ENCODE measurements at places on chromosomes 7 and 10. TPM values are rescaled to one million over a fixed set of nuclear protein-coding genes. Genes with fewer than 3 reads are reported as not detected.

GRCh38 chr10:114525368-114525949 is 121.2 kb upstream of the AFAP1L2 start:
- no peak for DNase-seq

GRCh38 chr7:48085942-48086341 is 3.1 kb upstream of the UPP1 start:
- DNase-seq = no peak

DNA sequence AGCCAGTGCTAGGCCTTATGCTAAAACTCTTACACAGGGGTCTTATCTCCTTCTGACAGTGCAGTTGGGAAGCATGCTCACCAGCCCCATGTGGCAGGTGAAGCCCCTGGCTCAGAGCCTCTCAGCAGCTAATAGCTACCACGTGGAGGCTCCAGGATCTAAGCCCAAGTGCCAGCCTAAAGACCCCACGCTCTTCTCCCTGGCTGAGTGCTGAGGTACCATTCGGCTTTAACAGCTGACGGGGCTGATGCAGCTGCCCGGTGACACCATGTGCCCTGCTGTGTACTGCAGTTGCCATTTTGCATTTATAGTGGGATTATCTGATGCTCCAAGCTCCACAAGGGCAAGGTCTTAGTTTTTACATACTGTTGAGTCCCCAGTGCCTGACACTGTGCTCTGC is 515.7 kb upstream of the GALNT17 start:
- no peak for DNase-seq

Gene LRRD1
- total RNA-seq = not detected

- DNase-seq = no peak
These were observed 110.8 kb downstream of the JAZF1 start for GRCh38 chr7:28069807-28070206.

GRCh38 chr7:101519324-101520023 is 109.6 kb downstream of the MYL10 start:
- DNase-seq = no peak

Gene HYAL4
- total RNA-seq = not detected

DNA sequence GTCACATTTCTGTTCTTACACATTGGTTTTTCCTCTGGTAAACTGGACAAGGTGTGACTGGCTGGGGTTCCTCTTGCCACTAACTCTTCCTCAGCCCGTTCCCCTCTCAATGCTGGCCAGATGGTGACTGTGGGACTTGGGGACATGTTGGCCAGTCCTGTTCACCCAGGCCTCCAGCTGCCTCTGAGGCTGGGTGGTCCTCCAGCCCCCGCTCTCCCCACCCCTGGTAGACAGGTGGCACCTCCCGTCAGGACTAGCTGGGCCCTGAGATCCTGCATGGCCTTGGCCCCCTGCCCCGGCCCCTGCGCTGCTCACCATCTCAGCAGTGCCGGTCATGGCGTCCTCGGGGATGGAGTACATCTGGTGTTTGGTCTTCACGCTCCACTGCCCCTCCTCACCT is 10.8 kb upstream of the MYL7 start:
- no peak for DNase-seq

DNA sequence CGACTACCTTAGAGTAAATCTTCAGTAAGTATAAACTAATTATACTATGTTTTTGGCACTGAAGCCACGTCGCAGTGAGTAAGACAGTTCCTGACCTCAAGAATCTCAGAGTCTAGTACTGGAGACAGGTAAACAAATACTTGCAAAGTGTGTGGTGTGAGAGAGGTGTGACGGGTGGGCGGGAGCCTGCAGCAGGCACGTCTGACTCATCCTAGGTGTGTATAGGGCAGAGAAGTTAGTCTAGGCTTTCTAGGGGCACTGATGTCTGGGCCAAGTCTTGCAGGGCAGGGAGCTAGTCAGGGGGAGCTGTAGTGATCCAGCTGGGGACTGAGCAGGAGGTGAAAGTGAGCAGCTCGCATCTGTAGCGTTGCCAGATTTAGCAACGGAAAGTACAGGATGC is 35.9 kb upstream of the SFTPD start:
- peak; percentile 75 for DNase-seq

Gene SLC26A3
- total RNA-seq = not detected

DNA sequence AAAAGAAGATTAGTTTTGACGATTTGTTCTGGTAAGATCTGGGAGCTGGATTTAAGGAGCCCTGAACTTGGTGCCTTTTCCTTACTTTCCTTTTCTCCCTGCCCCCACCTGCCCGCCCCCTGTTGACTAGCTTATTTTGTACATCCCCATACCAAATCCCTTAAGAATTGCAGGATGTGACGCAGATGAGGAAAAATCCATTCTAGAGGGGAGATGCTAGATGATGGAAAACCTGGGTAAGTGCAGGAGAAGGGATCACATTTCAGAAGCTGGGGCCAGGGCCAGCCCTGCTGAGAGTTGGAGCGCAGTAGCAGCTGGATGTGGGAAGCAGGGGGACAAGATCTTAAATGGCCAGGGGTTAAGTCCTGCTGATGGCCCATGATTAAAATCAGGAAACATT is 93.9 kb downstream of the CCDC3 start:
- no peak for DNase-seq

Gene TMEM140
- total RNA-seq = 27.3 TPM

- no peak for DNase-seq
These were observed 101.9 kb downstream of the HIBADH start for GRCh38 chr7:27560706-27561235.

GRCh38 chr10:110358869-110359629 is 54.3 kb upstream of the SMNDC1 start:
- no peak for DNase-seq

DNA sequence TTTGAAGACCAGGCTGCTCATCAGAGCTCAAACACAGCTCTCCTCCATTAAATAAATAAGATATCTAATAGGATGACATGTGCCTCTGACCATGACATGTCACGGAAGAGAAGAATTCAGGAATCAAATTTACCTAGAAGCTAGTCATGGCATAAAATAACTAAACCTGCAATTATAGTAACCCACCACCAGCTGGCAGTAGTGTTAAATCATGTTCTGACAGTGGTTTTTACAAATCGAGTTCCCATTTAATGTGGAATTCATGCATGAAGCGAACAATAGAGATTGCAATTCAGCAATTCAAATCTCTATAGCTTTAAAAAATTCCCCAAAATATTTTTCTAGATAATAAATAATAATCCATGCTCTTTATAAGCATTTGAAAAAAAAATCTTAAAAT is 74.6 kb upstream of the IKZF1 start:
- no peak for DNase-seq

DNA sequence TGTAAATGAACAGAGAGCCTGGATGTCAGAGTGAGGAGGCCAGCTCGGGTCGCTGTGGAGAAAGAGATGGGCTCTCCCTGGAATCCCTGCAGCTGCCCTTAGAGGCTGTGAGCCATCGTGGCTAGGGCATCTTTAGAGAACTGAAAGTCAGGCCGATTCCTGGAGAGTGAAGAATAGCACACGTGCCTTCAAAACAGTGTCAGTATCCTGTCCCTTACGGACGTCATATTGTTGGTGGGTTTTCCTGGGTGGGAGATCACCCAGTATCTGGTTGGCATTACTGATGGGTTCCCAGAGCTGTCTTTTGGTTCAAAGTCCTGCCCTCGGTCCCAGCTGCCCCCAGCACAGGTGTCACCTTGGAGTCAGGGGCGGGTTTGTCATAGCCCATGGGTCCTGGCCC is 25.3 kb downstream of the IKZF1 start:
- no peak for DNase-seq

Gene SEMA3C
- total RNA-seq = 30.7 TPM

Gene PRPS1L1
- not detected for total RNA-seq

DNA sequence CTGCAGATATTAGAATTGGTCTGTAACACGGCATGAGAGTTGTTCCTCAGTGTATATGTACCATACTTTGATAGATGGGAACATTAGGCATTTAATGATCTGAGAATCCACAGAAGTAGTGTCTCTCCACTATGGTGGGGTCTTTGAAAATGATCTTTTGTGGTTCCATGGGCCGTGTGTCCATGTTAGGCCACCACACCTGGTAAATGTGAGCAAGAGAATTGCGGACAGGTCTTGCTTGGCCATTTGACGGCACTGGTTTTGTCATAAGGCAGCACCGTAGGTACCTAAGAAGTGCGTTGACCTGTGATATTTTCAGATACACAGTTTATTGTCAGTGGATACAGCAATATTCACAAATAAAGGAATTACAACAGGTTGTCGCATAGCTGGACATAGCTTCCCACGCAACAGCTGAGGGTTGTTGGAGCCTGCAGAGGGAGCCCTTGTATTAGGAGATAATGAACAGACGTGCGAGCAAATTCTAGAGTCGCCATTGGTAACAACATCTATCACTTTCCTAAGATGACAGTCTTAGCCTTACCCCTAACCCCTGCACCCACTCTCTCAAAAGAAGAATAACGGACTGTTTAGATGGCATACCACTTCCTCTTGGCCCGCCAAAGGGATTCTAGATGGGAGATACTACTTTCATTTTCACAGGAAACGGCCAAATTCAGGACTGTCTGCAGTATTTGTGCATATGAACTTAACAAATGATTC is 111.4 kb downstream of the COL28A1 start:
- DNase-seq = peak; percentile 53
